Fibroblast of pulmonary artery (primary cell): ENCODE measurements at places on chromosomes 3 and 15.

GRCh38 chr3:170903123-170903522 lies 5.3 kb downstream of the EIF5A2 start:
- no peak for DNase-seq

DNA sequence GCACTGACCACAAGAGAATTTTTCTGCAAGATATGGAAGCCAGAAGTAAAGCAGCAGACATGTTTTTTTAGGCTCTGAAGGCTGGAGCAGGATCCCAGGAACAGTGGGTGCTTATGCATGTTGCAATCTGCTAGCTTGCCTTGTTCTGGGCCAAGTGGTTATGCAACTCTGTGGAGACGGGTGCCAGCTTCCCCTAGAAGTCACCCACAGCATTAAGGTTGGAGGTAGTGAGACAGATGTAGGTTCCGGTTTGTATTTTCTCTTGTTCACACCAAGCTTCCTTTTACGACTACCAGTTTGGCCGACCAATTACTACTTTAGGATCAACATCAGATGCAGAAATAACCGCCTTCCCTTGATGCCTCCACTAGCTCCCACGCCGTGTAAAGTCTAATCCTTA lies 11.1 kb downstream of the DPH3 start:
- peak; percentile 69 for DNase-seq

GRCh38 chr3:195544634-195545033 lies 1.5 kb upstream of the PPP1R2 start:
- DNase-seq = peak; percentile 80

DNA sequence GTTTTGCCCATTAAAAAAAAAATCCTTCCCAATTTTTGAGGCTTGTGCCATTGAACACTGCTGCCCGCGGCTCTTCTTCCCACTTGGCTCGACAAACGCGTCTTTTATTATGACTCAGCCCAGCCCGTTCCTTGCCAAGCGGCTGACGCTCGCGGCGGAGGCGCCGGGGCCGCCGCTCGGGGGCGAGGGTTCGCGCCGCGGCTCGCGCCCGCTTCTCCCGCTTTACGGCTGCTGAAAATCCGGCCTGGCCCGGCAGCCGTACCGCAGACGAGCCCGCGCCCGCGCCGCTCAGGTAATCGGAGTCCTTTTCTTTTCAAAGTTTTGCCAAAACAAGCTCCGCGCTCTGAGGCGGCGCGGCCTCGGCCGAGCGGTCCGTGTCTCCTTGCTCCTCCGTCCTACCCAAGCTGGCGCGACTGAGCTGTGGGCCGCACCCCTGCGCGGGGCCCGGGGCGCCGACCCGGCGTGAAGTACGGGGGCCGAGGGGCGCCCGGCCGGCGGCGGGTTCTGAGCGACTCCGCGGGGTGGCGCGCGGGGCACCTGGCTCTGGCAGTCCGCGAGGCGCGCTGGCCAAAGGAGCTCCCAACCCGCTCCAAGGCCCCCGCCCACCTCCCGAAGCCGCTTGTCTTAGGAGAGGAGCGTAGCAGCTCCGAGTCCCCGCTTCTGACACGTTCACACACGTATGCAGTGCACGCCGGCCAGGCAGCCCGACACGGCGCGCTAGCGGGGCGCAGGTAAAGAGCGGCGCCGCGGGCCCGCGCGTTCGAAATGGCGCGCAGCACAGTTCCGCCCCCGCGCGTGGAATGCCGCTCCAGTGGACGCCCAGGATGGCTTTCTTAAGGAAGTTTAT lies 418.2 kb upstream of the NAALADL2 start:
- peak; percentile 94 for DNase-seq

GRCh38 chr3:9233814-9234600 lies 15.4 kb downstream of the SRGAP3 start:
- no peak for DNase-seq

- DNase-seq = no peak
These were observed 71.1 kb upstream of the DLG1 start for GRCh38 chr3:197369545-197369944.

DNA sequence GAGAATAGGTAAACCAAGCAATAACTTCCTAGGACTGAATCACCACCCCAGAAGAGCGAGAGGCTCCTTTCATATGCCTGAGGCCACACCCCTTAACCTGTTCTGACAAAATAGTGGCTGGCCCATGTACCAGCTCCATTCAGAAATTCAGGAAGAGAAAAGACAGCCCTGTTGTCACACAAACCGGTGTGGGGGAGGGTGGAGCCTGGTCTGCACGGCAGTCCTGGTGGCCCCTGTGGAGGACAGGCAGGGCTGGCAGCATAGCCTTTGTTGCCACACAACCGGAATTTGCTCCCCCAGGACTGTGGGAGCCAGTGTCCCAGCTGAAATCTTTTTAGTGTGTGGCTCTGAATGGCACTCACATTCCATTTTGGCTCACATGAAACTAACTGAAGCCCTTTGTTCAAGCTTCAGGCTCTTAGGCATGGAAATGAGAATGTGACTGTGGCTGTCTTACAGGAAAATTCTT lies 23.8 kb downstream of the RLBP1 start:
- no peak for DNase-seq

DNA sequence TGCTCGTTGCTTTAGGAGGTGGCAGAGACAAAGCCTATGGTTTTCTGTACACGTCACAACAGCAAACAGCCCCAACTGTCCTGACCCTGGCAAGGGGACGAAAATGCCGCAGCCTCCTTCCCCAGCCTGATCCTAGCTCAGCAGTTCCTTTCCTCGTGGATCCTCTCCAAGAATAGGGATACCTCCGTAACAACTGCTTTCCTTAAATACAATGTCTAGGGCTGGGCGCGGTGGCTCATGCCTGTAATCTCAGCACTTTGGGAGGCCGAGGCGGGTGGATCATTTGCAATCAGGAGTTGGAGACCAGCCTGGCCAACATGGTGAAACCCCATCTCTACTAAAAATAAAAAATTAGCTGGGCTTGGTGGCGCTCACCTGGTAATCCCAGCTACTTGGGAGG lies 17.0 kb downstream of the MAP6D1 start:
- DNase-seq = no peak

- DNase-seq = no peak
These were observed 196.4 kb downstream of the SUCNR1 start for GRCh38 chr3:152069871-152070270.

DNA sequence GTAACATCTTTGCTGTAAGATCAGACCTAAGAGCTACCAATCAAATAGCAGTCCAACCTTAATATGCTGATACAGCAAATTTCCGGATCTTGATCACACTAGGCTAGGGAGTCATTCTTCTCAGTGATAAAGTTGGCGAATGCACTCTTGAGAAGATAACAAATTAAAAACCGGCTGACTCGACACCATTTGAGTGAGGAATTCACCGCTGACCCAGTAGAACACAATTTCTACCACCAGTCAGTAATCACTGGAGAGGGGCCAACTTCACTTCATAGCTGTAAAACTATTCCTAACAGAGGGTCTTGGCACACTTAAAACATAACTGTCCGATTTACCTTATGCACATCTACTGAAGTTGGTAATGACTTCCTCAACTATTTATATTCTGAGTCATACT lies 47.2 kb downstream of the MEIS2 start:
- peak; percentile 61 for DNase-seq

DNA sequence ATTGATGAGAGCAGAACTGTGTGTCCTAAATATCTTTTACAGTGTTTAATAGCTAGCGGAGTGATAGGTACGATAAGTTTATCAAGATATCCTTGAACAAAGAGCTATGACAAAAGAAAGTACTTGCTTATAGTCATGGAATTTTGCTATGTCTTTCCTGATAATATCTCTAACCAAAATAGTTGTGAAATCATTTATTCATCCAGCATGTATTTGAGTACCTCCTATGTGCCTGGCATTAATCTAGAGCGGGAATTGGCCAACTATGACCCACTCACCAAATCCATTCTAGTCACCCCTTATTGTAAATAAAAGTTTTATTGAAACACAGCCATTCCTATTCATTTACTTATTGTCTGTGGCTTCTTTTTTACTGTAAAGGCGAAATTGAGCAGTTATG lies 46.6 kb downstream of the ZFAND6 start:
- DNase-seq = peak; percentile 63

DNA sequence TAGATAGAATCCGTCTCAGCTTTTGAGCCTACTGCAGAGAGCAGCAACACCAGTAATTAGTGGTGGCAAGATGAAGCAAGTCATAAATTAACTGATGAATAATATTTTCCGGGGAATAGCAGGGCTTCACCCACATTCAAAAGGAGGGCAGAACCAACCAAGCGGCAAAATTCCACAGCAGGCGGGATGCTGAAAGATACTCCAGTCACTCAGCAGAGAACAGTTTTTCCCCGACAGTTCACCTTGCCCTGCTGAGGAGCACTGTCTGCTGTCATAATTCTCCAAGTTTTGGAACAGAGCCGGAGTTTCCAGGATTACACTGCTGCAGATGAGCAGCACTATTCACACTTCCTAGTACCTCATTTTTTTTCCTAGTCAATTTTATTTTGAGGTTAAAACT lies 274.7 kb downstream of the CD47 start:
- no peak for DNase-seq

- no peak for DNase-seq
These were observed 317.5 kb upstream of the SGO1 start for GRCh38 chr3:20503394-20504082.

DNA sequence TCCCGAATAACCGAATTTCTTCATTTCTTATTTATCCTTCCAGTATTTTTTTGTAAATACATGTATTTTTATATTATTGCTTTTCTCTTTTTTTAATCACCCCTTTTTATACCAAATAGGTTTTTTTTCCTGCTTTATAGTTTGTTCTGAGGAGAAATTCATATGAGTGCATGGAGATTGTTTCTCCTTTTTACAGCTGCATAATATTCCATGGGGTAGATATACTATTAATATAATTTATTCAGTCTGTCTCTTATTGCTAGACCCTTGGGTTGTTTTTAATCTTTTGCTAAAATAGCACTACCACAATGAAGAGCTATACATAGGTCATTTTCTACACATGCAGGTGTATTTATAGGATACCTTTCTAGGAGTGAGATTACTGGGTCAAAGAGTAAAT lies 3.5 kb upstream of the TMEM87A start:
- DNase-seq = no peak

GRCh38 chr3:184260724-184261269 lies 556 bp downstream of the CAMK2N2 start:
- no peak for DNase-seq

DNA sequence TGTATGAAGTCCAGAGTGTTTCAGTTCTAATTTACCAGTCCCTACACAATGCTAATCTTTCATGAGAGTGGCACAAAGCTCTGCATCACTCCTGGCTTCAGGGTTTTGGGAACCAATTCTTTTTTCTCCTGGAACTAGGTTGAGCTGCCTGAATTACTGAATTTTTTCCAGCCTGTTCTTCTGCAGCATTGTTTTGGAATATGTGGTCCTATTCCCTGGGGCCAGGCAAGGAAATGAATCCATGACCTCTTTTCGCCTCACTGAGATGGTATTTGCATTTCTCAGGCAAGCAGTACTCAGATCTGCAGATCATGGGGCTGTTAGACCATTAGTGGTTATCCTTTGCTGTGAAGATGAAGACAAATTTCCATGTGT lies 25.6 kb upstream of the GPR171 start:
- DNase-seq = peak; percentile 64

DNA sequence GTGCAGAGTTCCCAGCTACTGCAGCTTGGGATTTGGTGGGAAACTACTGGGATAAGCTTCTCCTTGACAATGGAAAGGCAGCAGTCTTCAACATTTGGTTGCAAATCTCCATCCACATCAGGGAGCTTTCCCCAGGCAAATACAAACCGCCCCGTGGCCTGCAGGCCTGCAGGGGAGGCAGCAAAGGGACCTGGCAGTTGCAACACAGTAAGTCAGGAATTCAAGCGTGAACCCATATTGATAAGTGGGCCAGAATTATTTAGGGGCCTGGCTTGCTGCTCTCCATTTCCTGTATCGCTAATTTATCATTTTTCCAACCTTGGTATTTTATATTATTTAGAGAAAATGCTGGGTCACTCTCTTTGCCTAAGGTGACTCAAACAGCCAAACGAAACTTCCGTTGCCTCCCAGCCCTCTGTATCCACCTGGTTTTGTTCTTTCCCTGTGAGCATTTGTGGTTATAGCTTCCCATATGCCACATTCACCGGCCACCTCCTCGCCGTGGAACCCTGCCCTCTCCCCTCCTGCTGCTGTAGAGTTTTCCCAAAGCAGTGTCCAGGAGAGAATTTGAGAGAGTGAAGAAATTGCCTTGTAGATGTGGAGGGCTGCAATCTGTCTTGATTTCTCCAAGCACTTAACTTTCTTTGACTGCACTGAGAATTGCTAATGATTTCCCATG lies 34.8 kb downstream of the B3GALNT1 start:
- DNase-seq = no peak

DNA sequence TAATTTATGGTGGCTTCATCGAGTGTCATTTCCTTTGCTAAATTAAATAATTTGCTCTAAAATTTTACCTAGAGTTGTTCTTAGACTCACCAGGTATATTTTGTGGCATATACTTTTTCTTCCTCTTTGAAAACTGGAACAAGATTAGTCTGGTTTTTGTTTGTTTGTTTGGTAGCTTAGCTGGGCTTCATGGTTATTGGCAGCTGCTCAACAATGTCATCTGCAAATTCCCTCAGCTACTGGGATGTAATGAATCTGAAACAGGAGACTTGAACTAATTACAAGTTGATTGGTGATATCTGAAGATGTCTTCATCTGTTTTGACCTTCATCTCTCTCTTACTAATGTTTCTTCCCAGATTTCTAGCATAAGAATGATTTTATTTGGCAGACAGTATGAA lies 270.5 kb upstream of the P2RY1 start:
- DNase-seq = peak; percentile 30

GRCh38 chr3:10867384-10867783 lies 51.4 kb downstream of the SLC6A11 start:
- DNase-seq = peak; percentile 24
